ENCODE measurements at places on chromosomes 1 and 21. TPM values are rescaled to one million over a fixed set of nuclear protein-coding genes. Genes with fewer than 3 reads are reported as not detected.

Gene LPAR3
- total RNA-seq = 2.5 TPM

Gene HAO2
- total RNA-seq = 0.23 TPM

Gene YARS1
- 32.5 TPM for total RNA-seq

Gene SPRR2G
- not detected for total RNA-seq

Gene AMY1B
- not detected for total RNA-seq

Gene HAX1
- total RNA-seq = 68.9 TPM

Gene KDF1
- 1.1 TPM for total RNA-seq

Gene STIL
- 0.60 TPM for total RNA-seq

Gene TTC34
- 2.9 TPM for total RNA-seq

GRCh38 chr1:78884685-78885452 lies 121.7 kb downstream of the ADGRL4 start:
- DNase-seq = no peak

DNA sequence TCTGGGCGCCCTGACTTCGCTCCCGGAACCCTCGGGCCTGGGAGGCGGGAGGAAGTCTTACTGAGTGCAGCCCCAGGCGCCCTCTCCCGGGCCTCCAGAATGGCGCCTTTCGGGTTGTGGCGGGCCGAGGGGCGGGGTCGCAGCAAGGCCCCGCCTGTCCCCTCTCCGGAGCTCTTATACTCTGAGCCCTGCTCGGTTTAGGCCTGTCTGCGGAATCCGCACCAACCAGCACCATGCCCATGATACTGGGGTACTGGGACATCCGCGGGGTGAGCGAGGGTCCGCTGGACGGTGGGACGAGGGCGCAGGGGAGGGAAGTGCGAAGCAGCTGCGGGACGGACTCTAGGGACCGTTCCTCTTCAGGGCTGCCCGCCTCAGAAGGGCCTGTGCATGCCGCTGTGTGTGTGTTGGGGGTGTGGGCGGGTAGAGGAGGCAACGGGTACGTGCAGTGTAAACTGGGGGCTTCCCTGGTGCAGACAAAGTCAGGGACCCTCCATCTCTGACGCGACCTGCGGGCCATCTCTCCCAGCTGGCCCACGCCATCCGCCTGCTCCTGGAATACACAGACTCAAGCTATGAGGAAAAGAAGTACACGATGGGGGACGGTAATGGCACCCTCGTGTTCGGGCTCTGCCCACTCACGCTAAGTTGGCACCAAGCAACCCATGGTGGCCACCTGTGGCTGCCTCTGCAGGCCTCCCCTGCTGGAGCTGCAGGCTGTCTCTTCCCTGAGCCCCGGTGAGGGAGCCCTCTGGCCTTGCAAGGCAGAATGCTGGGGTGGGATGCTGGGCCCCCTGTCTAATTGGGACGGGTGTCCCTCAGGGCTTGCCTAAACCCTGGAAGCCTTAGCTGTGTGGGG lies at the start of gene GSTM1:
GSTM1 (plus strand) TSS at position 177 of the 859 bp plus-strand sequence; CDS start at position 234, 57 bp downstream.
- DNase-seq = no peak

- DNase-seq = no peak
These were observed 198.6 kb upstream of the EDN2 start for GRCh38 chr1:41682845-41683625.

- peak; percentile 53 for DNase-seq
These were observed 918 bp downstream of the MIB2 start for GRCh38 chr1:1616045-1616790.

GRCh38 chr1:2300004-2300771 lies 72.1 kb downstream of the SKI start:
- no peak for DNase-seq

GRCh38 chr21:46637952-46638746 lies 2.7 kb downstream of the PRMT2 start:
- DNase-seq = no peak

DNA sequence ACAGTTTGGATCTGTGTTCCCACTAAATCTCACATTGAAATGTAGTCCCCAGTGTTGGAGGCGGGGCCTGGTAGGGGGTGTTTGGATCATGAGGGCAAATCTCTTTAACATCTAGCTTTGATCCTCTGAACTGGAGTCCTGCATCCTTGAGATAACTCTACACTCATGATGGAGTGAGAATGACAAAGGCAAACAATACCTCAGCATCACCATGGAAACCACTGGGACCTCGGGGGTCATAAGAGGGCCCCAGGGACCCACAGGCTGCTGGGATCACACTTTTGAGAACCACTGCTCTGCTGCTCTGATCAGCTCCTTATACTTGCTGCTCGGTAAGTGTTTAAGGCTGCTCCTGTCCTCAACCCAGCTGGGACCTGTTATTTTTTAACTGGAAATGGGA lies 13.4 kb upstream of the OBSCN start:
- no peak for DNase-seq

DNA sequence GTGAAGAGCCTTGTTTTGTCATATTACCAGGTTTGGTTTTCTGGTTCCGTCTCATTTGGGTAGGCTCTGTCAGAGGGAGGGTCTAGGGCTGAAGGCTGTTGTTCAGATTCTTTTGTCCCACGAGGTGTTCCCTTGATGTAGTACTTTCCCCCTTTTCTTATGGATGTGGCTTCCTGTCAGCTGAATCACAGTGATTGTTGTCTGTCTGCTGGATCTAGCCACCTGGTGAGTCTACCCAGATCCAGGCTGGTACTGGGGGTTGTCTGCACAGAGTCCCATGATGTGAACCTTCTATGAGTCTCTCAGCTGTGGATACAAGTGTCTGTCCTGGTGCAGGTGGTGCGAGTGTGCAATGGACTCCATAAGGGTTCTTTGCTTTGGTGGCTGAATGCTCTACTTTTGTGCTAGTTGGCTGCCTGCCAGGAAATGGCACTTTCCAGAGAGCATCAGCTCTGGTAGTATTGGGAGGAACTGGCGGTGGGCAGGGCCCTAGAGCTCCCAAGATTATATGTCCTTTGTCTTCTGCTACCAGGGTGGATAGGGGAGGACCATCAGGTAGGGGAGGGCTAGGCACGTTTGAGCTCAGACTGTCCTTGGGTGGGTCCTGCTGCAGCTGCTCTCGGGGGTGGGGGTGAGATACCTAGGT lies 246.0 kb downstream of the RYR2 start:
- peak; percentile 16 for DNase-seq

GRCh38 chr1:62450301-62450700 lies 13.5 kb downstream of the USP1 start:
- DNase-seq = no peak

DNA sequence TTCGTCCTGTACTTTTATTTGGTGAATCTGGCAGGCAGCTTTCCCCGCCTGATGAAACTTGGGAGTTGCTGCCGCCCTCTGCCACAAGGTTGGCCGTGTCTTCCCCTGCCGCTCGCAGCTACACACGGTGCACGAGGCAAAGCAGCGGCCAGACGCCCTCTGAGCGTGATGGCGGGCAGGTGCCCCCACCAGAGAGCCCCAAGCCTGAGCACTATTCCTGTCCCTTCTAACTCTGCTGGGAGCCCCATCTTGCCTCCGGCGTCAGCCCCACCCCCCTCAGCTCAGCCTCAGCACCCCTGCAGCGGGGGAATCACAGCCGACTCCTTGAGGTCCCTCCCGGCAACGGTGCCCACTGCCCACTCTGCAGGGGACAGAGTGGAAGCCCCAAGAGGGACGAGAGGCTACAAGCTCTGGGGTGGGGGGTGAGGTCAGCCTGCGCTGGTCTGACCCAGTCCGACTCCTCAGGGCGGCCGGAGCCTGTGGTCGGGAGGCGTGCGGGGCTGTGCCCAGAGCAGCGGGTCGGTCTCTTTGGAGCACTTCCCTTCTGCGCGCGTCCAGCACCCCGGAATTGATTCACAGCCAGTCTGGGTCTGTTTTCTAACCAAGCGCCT lies 41.3 kb downstream of the RIPK4 start:
- DNase-seq = no peak

- no peak for DNase-seq
These were observed 181.8 kb downstream of the ZNF281 start for GRCh38 chr1:200228081-200228480.

GRCh38 chr1:226217273-226217672 lies 6.2 kb upstream of the MIXL1 start:
- DNase-seq = no peak

DNA sequence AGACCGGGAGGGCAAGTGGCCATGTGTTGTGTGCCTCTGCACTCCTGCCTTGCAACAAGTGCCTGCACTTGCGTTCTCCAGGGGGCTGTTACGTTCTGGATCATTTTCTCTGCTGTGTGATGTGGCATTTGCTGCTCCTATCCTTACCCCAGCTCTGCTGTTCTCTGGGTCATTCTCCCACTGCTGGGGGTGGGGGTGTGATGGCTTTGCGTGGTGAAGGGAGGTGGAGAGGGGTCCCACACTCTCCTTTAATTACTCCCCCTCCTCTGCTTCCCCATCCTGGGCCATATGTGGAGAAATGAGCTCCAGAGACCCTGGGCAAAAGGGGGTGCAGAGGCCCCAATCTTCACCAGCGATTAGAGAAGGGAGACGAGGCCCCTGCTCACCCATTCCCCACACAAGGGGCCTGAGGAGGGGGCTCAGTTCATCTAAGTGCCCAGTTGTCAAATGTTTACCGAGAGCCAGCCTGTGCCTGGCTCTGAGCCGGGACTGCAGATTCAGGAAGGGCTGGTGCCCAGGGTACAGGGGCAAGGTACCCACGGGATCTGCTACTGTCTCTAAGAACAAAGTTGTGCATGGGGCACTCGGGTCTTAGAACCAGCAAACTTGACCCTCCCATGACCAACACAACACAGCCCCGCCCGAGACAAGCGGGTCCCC lies 355.4 kb downstream of the PTPRU start:
- no peak for DNase-seq

- DNase-seq = no peak
These were observed 2.1 kb downstream of the CLCA1 start for GRCh38 chr1:86470859-86471258.

DNA sequence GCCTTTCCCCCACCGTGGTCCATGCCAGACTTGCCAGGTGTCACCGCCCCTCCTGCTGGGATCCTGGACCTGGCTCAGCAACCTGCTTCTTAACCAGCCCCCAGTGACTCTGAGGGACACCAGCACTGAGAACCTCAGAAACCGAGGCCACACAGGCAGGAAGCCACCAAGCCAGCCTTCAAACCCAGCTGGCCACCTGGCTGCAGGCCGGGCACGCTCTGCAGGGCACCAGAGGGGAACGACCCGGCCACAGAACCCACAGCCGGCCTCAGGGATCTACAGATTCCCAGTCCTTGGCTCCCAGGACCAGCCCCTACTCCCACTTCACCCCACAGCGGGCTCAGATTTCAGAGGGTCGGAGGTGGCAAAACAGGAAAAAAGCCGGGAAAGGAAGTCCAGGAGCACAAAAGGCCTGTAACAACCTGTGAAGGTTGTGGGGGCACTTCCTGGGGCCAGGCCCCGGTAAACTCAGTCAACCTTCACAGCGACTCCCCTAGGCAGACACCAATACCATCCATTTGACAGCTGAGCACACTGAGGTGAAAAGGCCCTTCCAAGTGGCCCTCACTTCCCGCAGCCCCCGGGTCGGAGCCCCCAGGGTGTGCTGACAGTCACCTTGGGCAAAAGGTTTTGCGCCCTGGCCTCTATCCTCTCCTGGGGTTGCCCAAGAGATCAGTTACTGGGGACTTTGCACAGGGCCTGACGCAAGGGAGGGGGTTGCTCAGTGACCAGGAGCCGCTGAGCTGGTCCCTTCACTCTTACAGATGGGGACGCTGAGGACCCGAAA lies 14.1 kb downstream of the RUNX3 start:
- no peak for DNase-seq

- DNase-seq = no peak
These were observed 8.2 kb downstream of the NES start for GRCh38 chr1:156668801-156669637.

DNA sequence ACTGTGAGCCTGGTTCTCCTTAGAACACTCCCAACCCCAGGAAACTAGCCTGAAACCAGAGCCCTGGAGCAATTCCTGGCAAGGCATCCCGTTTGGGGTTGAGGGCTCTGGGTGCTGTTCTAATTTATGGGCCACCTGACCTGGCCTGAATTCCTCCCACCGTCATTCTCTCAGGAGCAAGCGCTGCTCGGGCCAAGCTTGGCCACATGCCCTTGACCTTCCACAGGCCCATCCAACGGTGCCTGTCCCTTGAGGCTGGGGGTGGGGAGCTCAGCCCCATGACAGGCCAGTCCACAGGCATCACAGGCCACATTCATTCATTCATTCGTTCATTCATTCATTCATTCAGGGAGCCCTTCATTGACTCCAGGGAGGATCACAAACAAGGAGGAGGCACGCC lies 5.3 kb downstream of the PADI2 start:
- no peak for DNase-seq

DNA sequence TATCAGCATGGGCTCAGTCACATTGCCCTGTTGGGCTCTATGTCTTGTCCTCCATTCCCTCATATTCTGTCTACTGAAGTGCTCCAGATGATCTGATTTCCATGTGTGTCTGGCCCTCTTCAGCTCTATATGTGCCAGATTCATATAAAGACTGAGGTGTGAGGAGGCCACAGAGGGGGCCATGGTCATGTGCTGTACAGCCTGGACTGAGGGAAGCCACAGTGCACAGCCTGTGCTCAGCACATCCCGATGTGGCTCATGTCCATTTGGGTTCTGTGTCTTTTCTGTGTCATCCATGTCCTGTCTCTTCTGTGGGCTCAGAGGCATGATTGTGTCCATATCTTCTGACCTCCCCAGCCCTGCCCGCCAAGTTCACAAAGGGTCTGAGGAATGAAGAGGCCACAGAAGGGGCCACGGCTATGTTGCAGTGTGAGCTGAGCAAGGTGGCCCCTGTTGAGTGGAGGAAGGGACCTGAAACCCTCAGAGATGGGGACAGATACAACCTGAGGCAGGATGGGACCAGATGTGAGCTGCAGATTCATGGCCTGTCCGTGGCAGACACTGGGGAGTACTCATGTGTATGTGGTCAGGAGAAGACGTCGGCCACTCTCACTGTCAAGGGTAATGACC lies 97.0 kb downstream of the OBSCN start:
- DNase-seq = no peak

- DNase-seq = no peak
These were observed 30.6 kb upstream of the CSF1 start for GRCh38 chr1:109879881-109880525.

GRCh38 chr21:34345091-34345871 lies 18.5 kb upstream of the KCNE2 start:
- DNase-seq = no peak

GRCh38 chr21:38729291-38729690 lies 76.4 kb upstream of the ETS2 start:
- DNase-seq = no peak

Measured in ovary (tissue), 10 donors.